Activated gamma-delta T cell (primary cell): ENCODE measurements at places on chromosomes 12 and 14.

- no peak for DNase-seq
These were observed 45.8 kb downstream of the GNS start for GRCh38 chr12:64713376-64713775.

DNA sequence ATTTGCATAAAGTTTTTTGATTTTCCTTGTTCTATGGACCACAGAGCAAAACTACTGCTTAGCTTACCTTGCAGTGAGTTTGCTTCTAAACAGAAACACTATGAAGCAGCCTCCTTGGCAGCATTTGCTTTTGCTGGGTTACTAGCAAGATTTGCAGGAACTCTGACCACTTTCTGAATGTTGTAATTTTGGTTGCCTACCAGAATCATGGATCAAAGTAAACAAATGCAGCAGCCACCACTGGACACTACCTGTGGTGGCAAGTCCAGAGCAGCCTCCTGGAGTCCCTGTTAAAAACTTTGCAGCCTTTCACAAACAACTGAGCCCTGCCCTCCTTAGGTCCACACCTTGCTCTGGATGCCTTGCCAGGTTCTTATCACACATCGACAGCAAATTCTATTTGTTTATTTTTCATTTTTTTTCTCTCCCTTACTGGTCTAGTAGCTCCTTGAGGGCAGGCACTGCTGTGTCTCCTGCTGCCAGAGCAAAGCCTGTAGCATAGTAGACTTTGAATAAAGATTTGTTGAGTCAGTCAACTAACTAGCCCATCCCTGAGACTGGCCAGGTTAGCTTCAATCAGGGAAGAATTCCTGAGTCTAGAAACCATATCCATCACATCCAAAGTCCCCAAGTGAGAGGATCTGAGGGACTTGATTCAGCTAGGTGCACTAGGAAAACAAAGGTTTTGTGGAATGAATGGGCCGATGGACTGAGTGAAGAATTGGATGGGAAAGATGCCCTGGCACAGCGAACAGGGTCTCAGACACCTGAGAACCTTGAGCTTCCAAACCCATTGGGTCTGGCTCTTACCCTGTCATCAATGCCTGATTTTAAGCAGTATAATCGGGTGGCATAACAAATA lies 5.7 kb downstream of the TTC6 start:
- no peak for DNase-seq

DNA sequence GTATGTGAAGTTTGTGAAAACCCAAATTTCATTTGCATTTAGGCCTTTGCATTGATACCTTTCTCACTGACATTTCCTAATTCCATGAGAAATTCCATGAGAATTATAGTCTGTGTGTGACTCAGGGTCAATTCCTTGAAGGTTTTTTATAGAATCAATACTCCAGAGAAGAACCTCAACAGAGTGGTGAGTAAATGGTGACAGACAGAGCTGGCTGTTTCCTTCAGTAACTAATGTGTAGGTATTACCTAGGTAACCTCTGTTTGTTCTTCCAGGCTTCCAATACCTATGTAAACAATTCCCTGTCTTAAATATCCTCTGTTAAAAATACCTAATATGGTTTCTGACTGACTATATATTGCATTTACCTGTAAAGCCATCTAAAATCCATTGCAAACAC lies 117.0 kb downstream of the TTC8 start:
- no peak for DNase-seq

GRCh38 chr12:124443931-124444712 lies 123.3 kb downstream of the NCOR2 start:
- no peak for DNase-seq

DNA sequence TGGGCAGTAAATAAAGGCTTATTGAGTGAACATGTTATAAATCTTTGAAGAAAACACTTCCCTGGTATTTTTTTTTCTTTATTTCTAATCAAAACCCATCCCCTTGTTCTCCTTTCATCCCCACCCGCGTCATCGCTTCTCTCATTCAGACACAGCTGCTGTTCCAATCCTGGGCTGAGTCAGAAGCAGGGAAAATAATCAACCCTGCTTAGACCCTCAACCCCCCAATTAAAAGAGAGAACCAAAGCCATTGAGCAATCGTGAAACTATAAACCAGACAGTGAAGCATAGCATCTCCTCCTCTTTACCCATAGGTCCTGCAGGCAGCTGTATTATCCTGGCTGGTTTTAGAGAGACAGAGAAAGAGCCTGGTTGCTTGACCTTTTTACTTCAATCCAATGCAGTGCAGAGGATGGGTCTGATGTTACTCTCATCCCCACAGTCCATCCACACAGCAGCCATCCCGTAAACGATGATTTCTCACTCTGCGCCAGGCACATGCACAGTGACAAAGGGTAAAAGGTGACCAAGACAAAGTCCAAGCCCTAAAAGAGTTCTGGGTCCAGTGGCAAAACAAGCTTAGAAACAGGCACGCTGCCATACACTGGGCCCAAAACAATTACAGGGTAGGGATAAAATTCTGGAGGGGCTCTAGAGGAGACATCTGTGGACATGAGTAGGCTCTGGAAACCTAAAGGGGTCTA lies 238.3 kb downstream of the GALC start:
- DNase-seq: no peak

- DNase-seq: no peak
These were observed 59.8 kb upstream of the BCL11B start for GRCh38 chr14:99331811-99332210.

- no peak for DNase-seq
These were observed 72.9 kb downstream of the FRMD6 start for GRCh38 chr14:51724650-51725049.

GRCh38 chr14:78851189-78851588 lies 681.0 kb downstream of the NRXN3 start:
- no peak for DNase-seq

DNA sequence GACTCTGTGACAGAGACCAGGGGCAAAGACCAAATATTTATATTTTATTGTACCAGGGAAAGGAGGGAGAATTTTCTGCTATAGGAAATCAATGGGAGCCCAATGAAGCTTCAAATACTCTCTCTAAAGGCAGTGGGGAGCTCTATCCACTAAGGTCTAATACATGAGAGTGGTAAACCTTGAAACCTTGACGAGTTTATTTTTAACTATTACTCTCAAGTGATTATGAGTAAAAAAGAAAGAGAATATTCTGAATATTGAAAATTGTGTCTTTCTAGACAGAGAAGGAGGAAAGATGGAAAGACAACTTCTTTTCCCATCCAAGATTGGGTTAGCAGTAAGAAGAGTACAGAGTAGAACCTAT lies 1722.1 kb upstream of the SEL1L start:
- no peak for DNase-seq

DNA sequence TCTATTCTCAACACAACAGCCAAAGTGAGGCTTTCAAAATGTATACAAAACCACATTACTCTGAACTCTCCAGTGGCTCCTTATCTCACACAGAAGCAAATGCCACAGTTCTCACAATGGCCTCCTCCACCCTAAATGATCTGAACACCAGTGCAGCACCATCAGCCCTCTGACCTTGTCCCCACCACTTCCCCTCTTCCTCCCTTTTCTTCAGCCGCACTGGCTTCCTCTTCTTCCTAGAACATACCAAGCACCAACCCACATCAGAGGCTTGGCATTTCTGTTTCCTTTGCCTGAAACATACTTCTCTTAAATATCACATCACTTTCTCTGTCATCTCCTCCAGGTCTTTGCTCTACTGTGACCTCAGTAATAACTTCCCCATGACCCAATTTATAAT lies 66.3 kb downstream of the GPR135 start:
- DNase-seq: no peak

- DNase-seq: no peak
These were observed 382.5 kb upstream of the ATP2B1 start for GRCh38 chr12:90090929-90091651.

- no peak for DNase-seq
These were observed 6.0 kb downstream of the CLMN start for GRCh38 chr14:95313707-95314106.

- no peak for DNase-seq
These were observed 122.2 kb downstream of the AEBP2 start for GRCh38 chr12:19561411-19561961.

GRCh38 chr12:107580750-107581618 lies 104.6 kb upstream of the PWP1 start:
- no peak for DNase-seq

DNA sequence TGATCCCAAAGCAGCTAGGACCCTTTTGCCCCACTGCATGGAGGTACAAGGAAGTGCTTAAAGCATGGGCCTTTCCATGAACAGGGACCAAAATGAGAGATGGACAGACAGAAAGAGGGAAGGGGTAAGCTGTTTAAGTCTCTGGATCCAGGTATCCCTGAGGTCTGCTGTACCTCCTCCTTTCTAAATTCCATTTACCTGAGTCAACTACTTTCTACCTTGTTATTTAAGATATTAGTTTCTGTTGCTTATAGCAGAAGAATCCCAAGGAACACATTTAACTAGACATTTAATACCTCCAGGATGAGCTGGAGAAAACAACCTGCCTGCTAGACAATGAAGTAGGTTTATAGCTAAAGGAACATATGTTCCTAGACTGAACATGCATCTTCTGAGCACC lies 157.6 kb upstream of the TMCC3 start:
- no peak for DNase-seq

DNA sequence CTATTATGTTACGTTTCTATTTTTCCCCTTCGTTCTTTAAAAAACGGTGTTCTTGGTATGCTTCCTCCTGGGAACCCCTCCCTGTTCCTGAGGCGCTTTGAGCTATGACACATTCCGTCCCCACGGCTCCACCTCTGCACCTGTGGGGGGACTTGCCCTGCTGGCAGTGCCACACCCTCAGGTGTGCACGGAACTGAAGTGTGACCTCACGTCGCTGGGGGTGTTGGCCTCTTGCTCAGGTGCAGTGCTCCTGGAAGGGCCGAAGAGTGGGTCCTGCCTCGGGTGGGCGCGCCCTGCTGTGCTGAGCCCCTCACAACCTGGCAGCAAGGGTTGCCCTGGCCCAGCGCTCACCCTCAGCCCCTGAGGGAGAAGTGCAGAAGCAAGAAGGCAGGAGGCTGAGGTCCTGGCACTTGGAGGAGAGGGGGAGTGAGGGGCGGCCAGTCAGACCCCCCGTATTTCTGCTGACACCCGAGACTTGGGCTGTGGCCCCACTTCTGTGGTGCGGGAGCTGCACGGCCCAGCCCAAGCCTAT lies 4.9 kb downstream of the AMN start:
- DNase-seq: no peak

DNA sequence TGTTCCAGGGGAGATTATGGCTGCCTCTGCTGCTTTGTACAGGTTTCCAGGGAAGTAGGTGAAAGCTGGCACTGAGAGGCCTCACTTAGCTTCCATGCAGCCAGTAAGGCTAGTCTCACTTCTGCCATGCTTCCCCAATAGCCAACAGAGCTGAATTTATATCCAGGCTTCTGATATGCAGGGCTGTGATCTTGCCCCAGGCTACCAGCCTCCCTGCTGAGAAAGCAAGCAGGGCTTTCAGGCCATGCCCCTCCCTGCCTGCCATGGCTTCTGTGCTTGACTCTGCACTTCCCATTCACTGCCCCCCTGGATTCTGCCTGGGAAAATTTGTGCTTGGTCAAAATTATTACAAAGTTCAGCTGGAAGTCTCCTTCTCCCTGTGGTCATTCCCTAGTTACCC lies 302.1 kb upstream of the FBXO33 start:
- no peak for DNase-seq

GRCh38 chr12:101696251-101697196 lies 916 bp upstream of the CHPT1 start:
- DNase-seq: no peak

DNA sequence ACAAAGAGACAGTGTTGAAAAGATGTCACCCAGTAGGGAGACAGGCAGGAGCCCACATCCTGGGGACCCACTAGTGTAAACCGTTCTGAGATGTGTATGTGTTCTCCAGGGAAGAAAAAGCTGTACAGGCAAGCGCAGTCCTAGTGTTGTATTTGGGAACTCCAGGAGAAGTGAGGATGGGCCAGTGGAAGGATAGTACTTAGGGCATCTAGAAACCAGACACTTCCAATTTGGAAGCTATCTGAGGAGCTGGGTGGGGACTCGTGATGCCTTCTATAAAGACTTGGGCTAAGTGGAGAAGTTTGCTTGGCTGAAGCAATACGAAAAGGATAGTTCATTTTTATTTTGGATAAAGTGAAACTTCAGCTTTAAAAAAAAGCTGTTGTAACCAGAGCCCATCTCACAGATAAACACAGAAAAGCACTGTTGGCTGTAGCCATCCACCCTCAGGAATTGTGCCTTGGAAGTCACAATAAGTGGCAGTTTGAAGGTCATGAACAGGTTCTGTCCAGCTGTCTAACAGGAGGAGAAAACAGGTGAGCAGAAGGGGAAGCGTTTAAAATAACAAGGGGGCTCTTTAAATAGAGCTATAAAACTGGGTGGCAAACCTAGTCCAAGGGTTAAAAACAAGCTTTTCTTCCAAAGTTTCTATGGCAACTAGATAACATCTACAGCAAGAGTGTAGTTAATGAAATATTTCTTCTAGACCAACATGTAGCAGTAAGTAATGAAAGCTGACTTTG lies 108.0 kb upstream of the ARHGAP5 start:
- DNase-seq: no peak

DNA sequence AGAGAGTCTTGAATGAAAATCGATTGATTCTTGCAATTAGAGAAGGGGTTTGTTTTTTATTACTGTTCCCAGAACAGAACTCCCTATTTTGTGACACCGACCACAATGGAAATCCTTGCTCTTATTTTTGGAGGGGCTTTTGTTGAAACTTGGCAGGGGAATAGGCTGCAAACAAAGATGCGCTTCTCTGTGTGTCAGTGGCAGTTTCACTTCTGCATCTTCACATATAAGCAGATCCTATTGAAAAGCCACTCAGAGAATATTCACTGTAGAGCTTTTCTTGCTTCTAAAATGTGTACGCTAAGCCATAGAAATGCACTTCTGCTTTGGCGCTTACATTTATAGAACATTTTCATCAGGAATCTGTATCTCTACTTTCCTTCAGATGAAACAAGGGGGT lies 1822.4 kb upstream of the SEL1L start:
- no peak for DNase-seq

DNA sequence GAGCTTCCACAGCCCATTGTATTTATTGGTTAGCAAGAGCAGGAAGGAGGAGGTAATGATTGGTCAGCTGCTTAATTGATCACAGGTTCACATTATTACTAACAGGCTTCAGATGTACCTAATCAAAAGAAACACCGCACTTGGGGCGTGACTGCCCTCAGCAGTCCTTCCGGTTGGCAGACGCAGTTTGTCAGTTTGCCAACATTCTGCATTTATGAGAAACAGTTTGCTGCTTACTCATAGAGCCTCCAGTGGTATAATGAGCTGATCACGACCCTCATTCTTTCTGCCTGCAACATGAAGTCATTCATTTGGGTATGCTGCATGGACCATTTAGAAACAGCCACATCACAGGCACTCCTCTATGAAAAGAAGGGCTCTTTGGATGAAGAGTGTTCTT lies 42.5 kb upstream of the PPM1H start:
- DNase-seq: no peak

DNA sequence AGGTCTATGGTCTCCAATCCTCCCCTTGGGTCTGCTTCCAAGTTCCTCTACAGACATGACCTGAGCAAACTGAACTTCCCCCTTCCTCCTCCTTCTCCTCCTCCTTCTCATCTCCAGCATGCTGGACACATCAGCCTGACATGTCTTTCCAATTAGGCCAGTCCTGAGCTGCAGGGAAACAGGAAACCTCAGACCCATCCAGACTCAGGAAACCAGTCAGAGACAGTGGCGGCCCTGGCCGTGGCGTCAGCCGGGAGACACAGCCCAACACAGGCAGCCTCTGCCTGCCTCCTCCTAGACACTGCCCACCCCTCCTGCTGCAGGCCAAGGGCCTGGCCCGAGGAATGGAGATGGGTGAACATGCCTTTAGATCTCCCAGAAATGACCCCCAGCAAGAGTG lies 468.8 kb downstream of the BCL11B start:
- no peak for DNase-seq
